ENCODE measurements at places on chromosomes 2 and 18.

DNA sequence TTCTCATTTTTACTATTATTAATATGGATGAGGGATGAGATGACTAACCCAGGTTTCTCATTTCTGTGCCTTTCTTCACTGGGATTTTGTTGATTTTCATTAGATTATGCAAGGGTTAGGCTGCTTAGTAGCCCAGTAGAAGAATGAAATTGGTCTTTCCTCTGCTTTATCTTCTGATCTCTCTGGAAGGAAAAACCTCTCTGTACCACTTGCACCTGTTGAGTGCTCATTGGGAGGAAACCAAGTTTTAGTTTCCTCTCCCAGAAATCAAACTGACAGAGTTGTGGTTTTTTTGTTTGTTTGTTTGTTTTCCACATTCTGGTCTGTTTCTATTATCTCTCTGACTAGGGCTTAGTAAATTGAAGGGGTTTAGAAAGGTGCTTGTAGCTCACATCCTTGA, 60.8 kb downstream of the KIAA1328 start:
- no peak for DNase-seq

- DNase-seq: no peak
Observed at GRCh38 chr2:222214885-222215284, 83.9 kb downstream of the PAX3 start.

GRCh38 chr18:6563896-6564295, 149.2 kb upstream of the L3MBTL4 start:
- no peak for DNase-seq

GRCh38 chr2:174836377-174836994, 72.2 kb upstream of the CHRNA1 start:
- DNase-seq: no peak

- DNase-seq: no peak
Observed at GRCh38 chr2:75646090-75646582, 447 bp upstream of the MRPL19 start.

GRCh38 chr2:196390243-196391148, 219.1 kb upstream of the STK17B start:
- no peak for DNase-seq

- no peak for DNase-seq
Observed at GRCh38 chr18:64852281-64852680, 703.4 kb upstream of the LINC00305 start.

DNA sequence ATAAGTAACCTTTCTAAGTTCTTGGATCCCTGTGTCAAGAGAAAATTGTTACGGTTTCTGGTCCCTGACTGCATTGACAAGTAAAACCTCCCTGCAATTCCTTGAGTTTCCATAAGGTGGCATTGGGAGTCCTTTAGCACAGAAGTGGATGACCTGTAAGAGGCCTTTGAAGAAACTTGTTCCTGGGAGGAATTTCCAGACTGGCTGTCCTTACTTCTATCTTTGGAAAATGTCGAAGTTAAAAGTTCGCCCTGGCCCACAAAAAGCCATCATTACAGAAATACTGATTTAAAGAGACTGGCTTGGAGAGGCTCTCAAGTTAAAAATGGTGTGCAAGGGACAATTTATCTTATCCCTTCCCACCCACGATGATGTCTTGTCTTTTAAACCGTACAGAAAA, 218.4 kb downstream of the CDH20 start:
- DNase-seq: no peak

DNA sequence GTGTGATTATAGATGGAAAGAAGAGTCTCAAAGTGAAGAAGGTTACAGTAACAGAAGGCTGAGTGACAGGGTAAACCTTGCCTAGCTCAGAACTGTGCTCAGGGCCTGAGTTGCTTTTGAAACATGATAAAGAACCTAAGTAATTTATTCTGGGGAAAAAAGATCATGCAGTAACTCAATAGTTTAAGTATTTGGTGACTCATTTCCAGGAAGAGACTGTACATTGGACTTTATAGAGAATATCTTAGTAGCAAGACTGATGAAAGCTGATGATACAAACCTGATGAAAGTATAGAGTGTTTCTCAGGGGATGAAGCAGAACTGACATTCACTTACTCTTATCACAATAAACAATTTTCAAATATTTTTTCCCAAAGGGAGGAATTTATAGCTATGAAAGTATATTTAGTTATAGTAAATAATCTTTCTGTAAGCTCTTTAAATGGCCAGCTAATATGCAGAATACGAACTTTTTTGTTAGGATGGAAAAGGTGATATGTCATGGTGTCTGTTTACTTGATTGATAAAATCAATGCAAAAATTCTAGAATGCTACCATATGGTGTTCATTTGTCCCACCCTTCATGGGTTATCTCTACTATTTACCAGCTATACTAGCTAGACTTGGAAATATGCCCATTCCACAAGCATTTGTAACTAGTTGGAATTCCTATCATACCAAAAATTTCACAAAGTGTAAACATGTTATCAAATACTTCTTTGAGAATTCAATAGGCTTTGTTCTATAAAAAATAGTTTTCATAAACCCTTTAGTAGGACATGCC, 1265.5 kb upstream of the ACVR2A start:
- no peak for DNase-seq

GRCh38 chr2:20704886-20705285, 37.9 kb downstream of the GDF7 start:
- no peak for DNase-seq

Measured in stimulated activated CD4-positive, alpha-beta T cell treated with anti-CD3 and anti-CD28 coated beads, Interleukin-1b, Interleukin-23, amount 100 ng/mL, for 1 hour (primary cell).